H54 (cell line): ENCODE measurements at places on chromosomes 7 and 10.

GRCh38 chr10:70250961-70251680 is 17.9 kb upstream of the PPA1 start:
- no peak for DNase-seq

DNA sequence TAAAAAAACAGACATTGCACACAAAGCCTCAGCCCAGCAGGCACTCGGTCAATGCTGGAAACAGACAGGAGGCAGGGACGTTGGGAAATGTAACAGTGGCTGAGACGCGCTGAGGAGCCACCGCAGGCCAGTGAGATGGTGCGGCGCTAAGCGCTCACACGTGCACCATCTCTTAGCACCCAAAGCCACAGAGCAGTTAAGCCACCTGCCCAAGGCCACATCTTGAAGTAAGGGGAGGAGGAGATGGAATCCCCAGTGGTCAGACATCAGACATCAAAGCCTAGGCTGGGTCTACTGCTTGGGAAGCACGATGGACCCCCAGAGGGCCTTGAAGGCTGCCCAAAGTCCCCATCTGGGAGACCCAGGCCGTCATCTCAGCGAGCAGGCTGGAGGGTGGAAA is 15.6 kb downstream of the LAT2 start:
- no peak for DNase-seq

- DNase-seq, result no peak
Observed at GRCh38 chr7:71278257-71278656, 146.3 kb downstream of the GALNT17 start.

DNA sequence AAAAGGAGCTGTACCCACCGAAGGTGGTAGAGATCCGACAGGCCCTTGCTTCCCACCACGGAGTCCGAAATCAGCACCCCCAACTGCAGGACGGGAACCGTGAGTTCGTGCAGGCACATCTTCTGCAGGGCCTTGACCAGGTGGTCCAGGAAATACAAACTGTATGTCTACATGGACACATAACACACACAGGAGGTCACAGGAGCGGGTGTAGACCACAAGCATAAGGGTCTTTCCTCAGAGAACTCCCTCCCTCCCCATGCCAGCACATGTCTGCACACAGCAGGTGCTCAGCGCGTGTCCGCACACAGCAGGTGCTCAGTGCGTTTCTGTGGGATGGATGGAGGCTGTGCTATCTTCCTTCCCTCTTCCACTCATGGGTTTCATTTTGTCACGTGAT is 69.7 kb downstream of the CFAP46 start:
- DNase-seq, result no peak

- DNase-seq, result peak; percentile 27
Observed at GRCh38 chr10:3467052-3467951, 294.7 kb upstream of the PITRM1 start.

DNA sequence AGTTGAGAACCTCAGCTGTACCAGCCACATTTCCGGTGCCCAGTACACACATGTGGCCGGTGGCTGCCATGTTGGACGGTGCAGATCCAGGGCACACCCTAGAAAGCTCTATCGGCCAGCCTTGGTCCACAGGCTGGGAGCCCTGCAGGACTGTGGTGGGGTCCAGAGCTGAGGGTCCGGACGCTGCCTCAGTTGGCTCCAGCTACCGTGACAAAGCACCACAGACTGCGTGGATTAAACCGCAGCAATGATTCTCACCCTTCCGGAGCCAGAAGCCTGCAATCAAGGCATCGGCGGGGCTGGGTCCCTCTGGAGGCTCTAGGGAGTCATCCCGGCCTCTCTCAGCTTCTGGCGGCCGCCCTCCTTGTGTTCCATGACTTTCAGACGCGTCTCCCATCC is 50.1 kb downstream of the PDGFA start:
- DNase-seq, result no peak

- no peak for DNase-seq
Observed at GRCh38 chr7:30879139-30880124, 32.2 kb upstream of the AQP1 start.

GRCh38 chr10:106925191-106925590 is 239.3 kb downstream of the SORCS1 start:
- DNase-seq, result no peak

- DNase-seq, result no peak
Observed at GRCh38 chr7:35450456-35451214, 196.7 kb upstream of the TBX20 start.

GRCh38 chr7:150325110-150325611 is 1.8 kb upstream of the ACTR3C start:
- no peak for DNase-seq

DNA sequence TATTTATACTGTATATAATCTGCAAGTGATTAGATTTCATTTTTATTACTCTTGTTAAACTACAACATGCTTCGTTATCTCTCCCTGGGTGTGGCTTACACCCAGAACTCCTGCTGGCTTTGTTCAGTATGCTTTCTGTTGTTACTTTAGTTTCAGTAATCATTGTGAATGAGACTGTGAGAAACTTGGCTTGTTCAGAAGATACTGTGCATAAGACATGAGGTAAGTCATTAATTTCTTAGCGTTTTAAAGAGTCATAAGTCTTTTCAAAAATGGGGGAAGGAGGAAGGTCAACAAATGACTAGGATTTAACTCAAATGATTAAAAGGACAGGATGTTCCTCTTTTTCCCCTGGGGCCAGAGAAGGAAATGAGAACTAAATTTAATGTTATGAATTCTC is 11.6 kb upstream of the ADD3 start:
- no peak for DNase-seq
